ENCODE measurements at places on chromosomes 1 and 21. TPM values are rescaled to one million over a fixed set of nuclear protein-coding genes. Genes with fewer than 3 reads are reported as not detected.

TFF3 gene
- total RNA-seq: not detected

TMEM200B gene
- total RNA-seq: 20.4 TPM

USH2A gene
- under 0.01 TPM for total RNA-seq

FAM167B gene
- 4.2 TPM for total RNA-seq
